Calu3 (cell line): ENCODE measurements at places on chromosomes 3 and 15.

DNA sequence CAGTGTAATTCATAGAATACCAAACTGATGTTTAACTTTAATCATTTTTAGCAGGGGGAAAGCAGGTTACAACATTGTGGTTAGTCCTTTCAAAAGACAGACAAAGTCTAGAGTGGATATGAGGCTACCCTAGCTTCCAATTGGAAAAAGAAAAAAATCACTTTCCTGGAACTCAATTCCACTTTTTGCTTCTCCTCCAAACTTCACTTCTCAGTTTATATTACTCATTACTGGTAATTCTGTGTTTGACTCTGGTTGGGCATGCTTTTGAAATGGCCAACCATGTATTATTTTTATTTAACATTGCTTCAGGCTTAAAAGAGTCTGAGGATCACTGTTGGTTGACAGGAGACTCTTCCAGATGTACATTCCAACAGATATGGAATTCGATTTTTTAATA, 84.8 kb downstream of the RAP2B start:
- DNase-seq, result no peak

GRCh38 chr3:15495461-15496340, 25.8 kb downstream of the COLQ start:
- no peak for DNase-seq

DNA sequence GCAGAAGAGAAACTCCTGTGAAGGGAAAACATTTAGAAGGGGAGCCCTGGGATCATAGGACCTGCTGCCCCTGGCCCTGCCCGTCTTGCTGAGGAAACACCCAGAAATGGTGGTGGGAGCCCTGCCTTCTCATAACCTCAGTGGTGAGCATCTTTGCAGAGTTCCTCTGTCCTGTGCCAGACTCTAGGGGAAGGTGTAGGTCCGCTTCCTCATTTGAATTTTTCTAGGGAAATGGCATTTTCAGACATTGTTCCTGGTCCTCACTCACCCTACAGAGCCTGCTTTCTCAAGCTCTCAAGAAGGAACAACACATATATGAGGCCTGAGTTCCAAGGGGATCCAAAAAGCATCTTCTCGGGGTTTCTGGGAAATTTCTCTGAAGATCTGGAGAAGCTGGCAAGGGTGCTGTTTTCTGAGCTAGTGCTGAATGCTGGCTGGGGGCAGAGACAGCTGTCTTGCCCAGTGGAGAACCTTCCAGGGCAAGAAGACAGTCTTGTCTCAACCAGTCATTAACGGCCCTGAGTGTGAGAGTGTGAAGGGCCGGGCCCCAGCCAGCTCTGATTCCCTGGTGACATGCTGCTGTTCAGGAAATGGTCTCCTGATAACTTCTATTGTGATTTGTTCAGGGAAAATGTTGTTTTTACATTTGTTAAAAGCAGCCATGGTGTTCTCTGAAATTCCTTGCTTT, 283.1 kb upstream of the LRRFIP2 start:
- no peak for DNase-seq

GRCh38 chr3:59451800-59452746, 402.2 kb upstream of the CFAP20DC start:
- DNase-seq, result no peak

DNA sequence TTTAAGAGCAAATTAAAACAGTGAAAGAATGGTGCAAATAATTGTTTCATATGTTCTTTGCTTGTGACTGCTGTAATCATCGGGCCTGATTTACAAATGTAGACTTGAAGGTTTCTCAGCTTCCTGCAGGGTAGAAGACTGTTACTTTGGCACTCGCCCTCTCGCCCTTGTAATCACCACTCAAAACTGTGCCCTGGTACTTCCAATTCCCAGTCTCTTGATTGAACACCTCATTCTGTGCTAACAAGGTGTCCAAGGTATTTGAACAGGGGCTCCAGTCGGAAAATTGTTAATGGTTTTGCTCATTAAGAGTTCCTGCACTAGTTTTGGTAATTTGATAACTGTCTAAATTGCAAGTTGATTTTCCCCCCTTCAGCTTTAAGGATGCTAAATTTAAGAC, 209.5 kb downstream of the ZIC1 start:
- DNase-seq, result no peak

DNA sequence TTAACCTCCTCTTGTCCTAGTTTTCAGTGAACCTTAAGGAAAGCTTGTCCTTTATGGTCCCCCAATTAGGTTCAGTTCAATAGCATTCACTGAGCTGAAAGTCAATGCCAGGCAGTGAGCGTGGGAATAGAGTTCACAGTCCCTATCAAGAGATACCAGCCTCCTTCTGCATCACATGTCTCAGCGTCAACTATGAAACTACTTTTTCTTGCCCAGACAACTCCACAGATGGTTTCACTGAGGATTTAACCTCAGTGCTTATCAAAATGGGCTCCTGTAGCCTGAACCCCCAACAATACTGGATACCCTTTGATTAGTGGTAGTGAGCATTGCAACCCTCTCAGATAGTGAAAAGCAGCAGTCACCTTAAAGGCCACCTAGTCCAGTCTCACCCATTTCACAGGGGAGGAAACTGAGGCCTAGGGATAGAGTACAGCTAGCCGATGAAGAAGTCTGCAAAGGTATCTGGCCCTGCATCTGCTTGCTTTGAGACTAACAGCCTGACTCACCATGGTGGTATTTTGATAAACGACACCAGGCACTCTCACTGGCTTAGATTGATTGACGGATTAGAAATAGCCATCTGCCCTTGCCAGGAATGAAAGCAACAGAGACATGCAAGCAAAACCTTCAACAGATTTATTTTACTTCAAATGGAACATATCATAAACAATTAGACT, 1.6 kb upstream of the UBA3 start:
- peak; percentile 38 for DNase-seq

- DNase-seq, result peak; percentile 6
These were observed 476.7 kb upstream of the CBLB start for GRCh38 chr3:106345353-106346027.

DNA sequence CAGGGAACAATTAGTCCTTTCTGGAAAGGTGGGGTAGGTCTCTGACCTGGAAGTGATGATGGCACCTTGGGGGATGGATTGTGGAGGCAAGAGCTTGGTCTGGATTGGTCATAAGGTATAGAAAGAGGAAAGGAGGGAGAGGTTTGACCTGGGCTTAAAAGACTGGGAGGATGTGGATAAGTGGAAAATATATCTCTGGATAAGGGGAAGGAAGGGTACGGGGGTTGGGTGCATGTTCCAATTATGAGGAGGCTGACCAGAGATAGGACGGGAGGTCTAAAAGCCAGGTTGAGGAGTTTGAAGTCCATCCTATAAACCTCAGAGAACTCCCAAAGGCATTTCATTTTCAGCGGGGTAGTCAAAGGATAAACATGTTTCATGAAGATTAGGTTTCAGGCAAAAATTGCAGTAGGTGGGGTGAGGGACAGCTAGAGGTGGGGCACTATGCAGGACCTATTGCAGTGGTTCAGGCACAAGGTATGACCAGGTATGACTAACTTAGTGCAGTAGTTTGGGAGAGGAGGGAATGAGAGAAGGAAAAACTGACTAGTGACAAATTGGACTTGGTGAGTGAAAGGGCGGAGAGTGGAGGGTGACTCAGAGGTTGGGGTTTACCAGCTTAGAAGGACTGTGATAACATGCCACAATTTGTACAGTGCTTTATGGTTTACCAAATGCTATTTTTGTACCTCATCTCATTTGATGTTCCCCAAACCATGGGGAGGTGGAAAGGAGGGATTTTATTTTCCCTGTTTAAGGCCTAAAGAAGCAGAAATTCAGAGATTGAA, 10.7 kb downstream of the PDE8A start:
- peak; percentile 65 for DNase-seq

GRCh38 chr3:99781761-99782160, 35.9 kb upstream of the CMSS1 start:
- DNase-seq, result no peak

DNA sequence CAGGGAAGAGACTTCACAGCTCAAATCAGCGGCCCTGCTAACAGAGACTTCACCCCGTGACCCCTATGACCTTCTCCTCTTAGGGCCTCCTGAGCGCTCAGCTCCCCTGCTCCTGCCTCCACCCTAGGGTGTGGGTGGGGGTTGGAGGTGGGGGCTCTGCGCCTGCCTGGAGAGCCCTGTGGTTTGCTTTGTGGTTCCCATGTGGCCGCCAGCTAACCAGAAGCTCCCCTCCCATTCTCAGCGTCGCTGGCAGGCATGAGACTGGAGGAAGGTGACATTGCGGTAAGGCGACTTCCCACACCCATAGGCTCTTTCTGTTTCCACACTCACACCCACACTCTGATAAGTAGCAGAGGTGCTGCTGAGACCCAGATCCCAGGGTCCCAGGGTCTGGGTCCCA, 27.6 kb downstream of the XYLB start:
- no peak for DNase-seq
